NCI-H1105 (cell line): ENCODE measurements at places on chromosomes 12 and 14.

GRCh38 chr12:16346958-16347357, 487 bp upstream of the MGST1 start:
- no peak for DNase-seq

GRCh38 chr14:41505491-41505890, 101.2 kb upstream of the LRFN5 start:
- DNase-seq = no peak

GRCh38 chr12:13075118-13075480, 28.4 kb downstream of the GSG1 start:
- no peak for DNase-seq

DNA sequence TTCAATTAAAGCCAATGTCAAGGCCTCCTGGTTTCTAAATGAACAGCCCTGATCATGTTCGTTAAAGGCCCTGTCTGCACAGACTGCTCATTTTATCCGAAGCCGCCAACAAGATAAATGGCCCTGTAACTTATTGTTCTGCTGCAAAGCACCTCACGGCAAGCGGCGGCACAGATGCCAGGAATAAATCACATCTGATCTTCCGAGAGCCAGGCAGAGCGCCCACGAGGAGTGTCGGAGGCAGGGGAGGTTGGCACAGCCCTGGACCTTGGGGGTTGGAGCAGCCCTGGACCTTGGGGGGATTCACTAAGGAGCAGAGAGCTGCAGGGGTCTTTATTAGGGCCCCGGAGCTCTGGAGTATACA, 110.5 kb downstream of the SCARB1 start:
- DNase-seq = no peak

GRCh38 chr12:104411826-104412641, 44.7 kb upstream of the CHST11 start:
- DNase-seq = no peak

GRCh38 chr12:113315358-113315757, 19.6 kb downstream of the SLC8B1 start:
- DNase-seq = no peak

- no peak for DNase-seq
These were observed 47.4 kb downstream of the SLC38A1 start for GRCh38 chr12:46221255-46222128.

- no peak for DNase-seq
These were observed 12.6 kb upstream of the LGALS3 start for GRCh38 chr14:55116246-55117030.

DNA sequence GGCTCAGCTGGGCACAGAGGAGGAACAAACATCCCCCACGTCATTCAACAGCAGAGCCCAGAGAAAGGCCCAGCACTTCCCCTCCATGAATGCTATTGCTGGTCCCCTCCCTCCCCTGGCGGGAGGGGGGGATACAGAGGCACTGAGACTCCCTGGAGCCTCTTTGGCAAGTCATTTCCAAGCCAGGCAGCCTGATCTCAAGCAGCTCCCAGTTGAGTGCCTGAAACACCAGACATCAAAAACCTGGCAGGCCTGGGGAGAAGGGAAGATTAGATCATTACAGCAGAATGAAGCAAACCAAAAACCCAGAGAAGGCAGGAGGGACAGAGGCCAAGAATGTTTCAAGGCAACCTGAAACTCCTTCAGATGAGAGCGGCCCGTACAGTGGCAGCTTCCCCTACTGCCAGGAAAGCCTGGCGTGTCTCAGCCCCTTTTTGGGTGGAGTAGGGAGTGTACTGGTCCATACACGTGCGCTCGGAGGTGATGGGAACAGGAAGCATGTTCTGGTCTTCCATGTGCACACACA, 92.1 kb downstream of the LRRC74A start:
- no peak for DNase-seq

GRCh38 chr12:10697156-10697555, 23.3 kb upstream of the STYK1 start:
- no peak for DNase-seq

DNA sequence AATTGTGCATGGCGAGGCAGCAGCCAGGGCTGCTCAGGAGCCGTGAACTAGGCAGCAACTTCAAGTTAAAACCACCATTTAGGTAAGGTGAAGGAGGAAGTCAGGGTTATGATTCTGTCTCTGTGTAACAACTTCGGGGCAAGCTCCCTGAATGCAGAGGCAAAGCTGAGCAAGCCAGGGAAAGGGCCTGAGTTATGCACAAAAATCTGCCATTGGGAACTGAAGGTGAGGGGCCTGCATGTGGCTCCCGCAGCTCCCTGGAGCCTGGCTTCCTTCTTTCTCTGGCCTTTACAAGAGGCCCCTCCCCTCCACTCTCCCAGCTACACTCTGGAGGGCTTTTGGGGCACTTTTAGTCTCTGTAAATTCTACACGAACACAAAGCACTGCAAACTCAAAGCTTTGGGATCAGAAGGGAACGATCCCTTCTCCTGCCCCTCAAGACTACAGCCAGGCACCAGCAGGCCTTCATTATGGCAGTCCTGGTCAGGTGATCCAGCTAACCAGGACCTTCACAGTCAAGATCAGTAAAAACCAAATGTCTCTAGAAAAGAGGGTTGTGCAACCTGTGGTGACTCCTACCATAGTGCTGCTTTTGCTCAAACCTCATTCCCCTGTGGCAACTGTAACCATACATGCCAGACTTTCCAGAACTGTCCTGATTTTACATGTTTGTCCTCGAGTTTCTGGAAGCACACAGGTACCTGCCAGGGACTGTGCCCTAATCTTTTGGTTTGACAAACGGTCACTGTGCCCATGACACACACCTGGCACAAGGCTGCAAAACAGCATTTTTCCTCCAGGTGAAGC, 67.2 kb upstream of the PTGR2 start:
- DNase-seq = no peak

DNA sequence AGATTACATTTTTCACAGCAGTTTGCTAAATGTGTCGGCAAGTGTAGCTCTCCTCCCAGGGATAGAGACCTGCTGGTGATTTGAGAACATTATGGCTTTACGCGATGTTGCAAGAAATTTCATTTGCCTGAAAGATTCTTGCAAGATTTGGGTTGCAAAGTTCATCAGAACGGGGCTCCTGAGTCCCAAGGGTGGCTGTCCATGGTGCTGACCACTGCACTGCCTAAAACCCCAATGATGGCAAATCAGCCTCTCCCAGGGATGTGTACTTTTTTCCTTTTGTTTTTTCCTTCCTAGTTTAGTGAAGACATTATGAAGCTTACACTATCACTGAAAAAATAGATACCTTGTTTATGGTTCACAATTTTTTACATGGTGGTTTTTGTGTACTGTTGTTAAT, 85.4 kb downstream of the WSCD2 start:
- no peak for DNase-seq

DNA sequence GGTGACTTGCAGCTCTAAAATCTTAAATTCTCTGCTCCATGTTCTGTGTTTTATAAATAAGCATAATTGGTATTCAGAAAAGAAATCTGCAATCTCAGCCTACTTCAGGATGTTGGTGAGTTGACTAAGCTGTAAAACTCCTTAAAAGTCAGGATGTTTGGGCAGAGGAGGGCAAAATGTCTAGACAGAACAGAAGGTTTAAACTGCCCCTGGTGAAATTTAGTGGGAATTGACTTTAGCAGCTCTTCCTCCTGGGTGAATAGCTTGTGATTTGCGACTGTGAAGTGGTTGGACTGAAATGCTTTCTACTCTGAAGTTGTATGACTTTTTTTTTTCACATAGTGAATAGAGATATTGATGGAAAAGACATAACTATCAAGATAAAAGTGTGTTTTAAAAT, 85.8 kb downstream of the CAND1 start:
- DNase-seq = no peak

DNA sequence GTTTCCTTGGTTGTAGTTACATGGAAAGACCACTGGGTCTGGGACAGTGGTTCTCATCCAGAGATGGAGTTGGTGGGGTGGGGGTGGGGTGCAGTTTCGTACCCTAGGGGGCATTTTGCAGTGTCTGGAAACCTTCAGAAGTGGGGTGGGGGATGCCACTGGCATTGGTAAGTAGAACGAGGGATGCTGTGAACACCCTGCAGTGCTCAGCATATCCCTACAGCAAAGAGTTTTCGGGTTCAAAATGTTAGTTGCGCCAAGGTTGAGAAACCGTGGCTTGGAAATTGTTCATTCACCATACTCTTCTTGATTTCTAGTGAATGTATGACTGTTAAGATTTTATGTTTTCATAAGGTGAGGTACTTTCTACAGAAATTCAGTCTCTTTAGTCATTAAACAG, 28.7 kb downstream of the TRAF3 start:
- DNase-seq = no peak

- peak; percentile 49 for DNase-seq
These were observed 3.6 kb downstream of the FOXA1 start for GRCh38 chr14:37591311-37591940.

- no peak for DNase-seq
These were observed 2.4 kb downstream of the FOS start for GRCh38 chr14:75280831-75281653.

DNA sequence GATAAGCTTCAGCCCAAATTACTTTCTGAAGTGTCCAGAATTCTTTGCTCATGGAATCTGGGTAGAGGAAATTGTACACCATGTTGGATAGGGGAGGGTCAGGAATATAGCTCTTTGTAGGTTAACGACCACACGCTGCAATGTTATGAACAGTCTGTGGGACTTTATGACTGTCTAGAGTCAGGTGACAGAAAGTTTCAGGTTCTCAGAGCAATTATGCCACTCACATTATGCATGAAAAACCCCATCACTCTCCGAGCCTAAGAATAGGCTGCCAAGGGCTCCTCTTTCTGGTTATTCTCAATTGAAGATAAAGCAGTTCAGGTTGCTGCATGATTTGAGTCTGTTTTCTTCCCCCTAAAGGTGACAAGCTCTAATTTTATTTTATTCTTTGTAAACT, 430.9 kb downstream of the ATP23 start:
- DNase-seq = no peak

GRCh38 chr12:7678744-7679143, 13.0 kb upstream of the APOBEC1 start:
- DNase-seq = no peak

DNA sequence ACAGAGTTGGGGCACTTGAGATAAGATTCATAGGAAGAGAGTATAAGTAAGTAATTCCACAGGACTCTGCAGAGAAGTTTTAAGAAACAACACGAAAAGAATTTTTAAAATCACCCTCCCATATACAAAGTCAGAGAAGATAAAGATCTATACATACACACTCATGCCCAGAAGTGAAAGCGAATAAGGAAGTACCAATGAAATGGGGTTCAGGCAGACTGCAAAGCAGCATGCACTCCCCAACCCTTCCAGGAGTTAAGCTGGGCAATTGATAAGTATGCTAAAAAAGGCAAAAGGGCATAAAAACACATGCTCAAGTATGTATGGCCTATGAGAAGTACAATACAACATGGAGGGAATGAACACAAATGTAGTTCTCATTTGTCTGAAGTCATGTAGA, 246.2 kb upstream of the GRIP1 start:
- no peak for DNase-seq

GRCh38 chr12:92324849-92325500, 179.3 kb upstream of the BTG1 start:
- DNase-seq = no peak

GRCh38 chr12:46814143-46814542, 11.7 kb downstream of the SLC38A4 start:
- no peak for DNase-seq

- DNase-seq = no peak
These were observed 8.3 kb downstream of the ABHD4 start for GRCh38 chr14:22606380-22606779.

- no peak for DNase-seq
These were observed 322.2 kb upstream of the DIO3 start for GRCh38 chr14:101239065-101239464.

- no peak for DNase-seq
These were observed 235.2 kb downstream of the SLC41A2 start for GRCh38 chr12:104722601-104723534.

DNA sequence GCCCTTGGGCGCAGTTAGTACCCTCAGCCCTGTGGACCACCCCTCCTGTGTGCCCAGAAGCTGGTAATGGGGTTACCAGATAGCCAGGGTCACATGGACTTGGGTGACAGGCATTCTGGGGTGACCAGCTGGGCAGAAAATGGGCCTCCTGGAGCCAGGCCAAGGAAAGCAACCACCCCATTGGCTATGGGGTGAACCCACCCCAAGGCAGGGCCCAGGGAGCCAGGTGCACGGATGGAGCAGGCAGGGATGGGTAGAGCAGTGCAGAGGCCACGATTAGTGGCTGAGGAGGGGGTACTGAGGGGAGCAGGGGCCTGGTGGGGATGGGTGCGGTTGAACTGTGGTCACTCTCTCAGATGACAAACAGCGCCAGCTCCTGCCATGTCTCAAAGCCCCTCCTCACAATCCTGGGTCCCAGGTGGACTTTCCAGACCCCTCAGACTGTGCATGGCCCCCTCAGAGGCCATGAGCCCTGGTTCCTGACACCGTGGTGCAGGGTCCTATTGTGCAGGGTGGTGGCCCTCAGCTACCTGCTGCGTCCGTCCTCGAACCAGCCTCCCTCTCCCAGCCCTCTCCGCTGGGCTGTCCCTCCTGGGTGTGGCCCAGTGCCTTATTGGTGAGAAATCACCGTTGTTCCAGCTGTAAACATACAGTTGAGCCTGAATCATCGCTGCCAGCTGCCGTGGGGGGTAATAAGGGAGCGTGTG, 23.4 kb upstream of the BEGAIN start:
- DNase-seq = no peak

- no peak for DNase-seq
These were observed 707.4 kb upstream of the STXBP6 start for GRCh38 chr14:25757364-25757763.

GRCh38 chr12:64001439-64001838, 156.9 kb downstream of the SRGAP1 start:
- no peak for DNase-seq

- DNase-seq = no peak
These were observed 180.0 kb upstream of the C14orf180 start for GRCh38 chr14:104399432-104400155.

DNA sequence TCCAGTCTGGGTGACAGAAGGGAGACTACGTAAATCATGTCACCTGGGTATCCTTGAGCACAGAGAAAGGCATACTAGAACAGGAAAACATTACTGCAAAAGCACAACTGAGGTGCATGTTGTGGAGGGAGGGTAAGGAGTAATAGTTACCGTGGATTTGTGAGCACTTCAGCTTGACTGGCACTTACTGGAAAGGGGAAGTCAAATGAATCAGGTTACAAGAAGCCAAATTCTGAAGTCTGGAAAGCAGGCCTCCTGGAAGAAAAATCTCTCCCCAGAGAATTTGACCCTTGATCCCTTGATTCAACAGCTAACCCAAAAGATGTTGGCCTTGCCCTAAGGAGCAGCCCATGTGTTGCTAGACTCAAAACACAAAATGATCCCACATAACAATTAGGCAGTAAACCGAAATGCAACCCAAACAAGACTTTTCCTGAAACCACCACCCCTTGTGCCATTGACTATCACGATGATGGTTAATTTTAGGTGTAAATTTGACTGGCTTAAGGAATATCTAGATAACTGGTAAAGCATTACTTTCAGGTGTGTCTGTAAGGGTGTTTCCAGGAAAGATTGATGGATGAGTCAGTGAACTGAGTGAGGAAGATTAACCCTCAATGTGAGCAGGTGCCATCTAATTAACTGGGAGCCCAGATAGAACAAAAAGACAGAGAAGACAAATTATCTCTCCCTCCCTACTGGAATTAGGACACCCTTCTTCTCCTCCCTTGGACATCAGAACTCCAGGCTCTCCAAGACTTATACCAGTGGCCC, 108.8 kb downstream of the SLC25A21 start:
- no peak for DNase-seq
